Spinal cord (tissue), 10 donors: ENCODE measurements at places on chromosomes 7 and 10. TPM values are rescaled to one million over a fixed set of nuclear protein-coding genes. Genes with fewer than 3 reads are reported as not detected.

OR2F1 gene
- not detected for polyA plus RNA-seq

ATP5F1C gene
- 296 TPM for polyA plus RNA-seq

TRIL gene
- polyA plus RNA-seq: 43.0 TPM

RBM48 gene
- 17.6 TPM for polyA plus RNA-seq

MYH16 gene
- not detected for polyA plus RNA-seq

AVPI1 gene
- polyA plus RNA-seq: 15.2 TPM

SEMA3A gene
- polyA plus RNA-seq: 11.7 TPM

DNA sequence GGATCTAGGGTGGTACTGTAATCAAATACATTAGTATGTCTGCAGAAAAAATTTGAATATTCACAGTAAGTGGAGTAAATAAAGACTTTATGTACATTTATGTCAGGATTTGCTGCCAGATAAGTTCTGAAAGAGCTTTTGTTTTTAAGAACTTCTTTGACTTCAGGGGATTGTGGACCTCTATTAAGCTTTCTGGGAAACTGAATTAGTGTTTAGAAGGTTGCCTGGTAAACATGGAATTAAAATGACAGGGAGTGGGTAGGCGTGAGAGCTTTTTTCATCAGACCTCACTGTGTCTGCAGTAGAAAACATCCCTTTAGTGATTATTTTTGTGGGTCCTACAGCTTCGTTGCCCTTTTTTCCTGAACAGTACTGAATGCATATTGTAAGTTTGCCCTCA lies 15.7 kb downstream of the SDHAF3 start:
- no peak for DNase-seq

GRCh38 chr7:121874298-121874697 lies 1.3 kb downstream of the PTPRZ1 start:
- DNase-seq: no peak

DNA sequence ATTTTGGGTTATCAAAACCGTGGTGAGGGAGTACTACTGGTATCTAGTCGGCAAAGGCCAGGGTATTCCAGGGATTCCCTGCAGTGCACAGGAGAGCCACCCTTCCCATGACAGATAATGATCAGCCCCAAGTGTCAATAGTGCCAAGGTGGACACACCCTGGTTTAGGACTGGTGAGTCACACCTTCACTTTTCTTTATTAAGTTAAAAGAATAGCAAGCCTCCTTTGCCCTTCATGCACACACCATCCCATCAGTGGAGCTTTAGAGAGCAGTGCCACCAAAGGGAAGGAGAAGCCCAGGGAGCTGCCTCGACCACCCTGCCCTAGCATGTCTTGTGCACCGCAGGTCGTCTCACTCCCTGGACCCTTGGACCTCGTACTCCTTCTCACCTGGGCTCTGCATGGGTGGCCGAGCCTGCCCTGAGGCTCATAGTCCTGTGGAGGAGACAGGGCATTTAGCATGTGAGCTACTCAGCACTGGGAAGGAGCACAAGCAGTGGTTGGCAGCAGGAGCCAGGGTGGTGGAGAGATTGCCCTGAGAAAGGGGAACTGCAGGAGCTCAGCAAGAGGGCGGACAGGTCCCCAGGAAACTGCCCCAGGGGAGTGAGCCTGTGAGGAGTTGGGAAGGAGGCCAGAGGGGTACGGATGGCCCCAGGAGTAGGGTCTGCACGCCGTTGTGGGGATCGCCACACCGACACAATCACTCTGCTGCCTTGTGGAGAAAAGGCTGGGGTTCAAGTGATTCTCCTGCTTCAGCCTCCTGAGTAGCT lies 17.4 kb downstream of the UBE2D4 start:
- no peak for DNase-seq

DNA sequence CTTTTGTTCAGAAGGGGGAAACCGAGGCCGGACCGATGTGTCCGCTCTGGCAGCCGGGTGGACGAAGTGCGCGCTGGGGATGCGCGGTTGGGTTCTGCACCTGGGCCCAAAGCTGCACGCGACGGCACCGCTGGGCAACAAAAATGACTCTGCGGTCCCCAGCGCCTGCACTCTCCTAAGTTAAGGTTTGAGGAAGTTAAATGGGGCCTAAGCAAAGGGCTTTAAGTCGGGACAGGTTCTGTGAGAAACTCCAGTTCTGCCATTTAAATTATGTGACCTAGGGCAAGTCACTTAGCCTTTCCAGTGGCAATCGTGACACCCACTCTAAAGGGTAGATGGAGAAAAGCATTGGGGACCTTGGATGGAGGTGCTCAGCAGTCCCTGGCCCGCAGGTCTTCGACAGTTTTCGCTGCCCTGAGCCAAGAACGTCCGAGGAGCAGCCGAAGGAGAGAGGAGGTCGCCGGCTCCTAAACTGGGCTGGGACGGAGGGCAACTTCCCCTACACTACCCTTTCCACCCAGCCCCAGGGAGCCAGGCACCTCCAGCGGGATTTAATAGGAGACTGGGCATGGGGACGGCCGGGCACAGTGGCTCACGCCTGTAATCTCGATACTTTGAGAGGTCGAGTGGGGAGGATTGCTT lies 534 bp upstream of the ACBD5 start:
- DNase-seq: no peak

- no peak for DNase-seq
Observed at GRCh38 chr7:133391206-133391605, 138.3 kb downstream of the EXOC4 start.

DNA sequence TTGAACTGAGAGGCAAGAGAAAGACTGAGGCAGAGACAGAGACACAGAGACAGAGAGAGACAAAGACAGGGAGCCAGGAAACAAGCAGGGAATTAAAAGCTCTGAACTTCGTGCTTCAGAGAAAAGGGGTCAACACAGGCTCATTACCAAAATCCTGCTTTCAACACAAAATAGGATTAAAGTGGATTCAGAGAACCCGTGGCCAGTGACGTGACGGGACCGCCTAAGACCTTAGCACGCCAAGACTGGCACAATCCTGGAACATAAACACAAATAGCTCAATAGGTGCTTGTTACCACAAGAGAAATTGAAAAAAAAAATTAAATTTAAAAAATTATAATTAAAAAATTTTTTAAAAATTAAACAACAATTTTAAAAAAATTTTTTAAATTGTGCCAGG lies 21.5 kb downstream of the ASB13 start:
- no peak for DNase-seq

GRCh38 chr7:158075633-158076001 lies 512.0 kb downstream of the PTPRN2 start:
- no peak for DNase-seq
